Skin of body (tissue), 3 donors: ENCODE measurements at places on chromosomes 3 and 15.

- no peak for DNase-seq
These were observed 22.0 kb upstream of the GNB5 start for GRCh38 chr15:52213206-52213605.

GRCh38 chr15:82647835-82648256, 683 bp upstream of the CPEB1 start:
- no peak for DNase-seq

DNA sequence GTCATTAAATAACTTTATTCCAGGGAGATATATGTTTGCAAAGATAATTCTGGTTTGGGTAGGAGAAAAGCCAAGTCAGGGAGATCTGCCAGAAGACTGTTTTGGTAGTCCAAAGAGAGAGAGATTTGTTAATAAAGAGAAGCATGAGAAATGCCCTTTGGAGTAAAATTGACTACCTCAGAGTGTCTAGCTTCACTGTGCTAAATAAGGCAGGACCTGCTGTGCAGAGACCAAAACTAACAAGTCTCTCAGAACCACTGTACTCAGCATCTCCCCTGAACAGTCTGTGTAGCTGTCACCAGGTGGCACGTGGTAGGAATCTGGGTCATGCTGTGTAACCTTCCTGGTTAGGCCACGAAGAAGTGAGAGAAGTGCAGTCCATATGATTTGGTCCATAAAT, 31.6 kb upstream of the SLC35G2 start:
- no peak for DNase-seq

DNA sequence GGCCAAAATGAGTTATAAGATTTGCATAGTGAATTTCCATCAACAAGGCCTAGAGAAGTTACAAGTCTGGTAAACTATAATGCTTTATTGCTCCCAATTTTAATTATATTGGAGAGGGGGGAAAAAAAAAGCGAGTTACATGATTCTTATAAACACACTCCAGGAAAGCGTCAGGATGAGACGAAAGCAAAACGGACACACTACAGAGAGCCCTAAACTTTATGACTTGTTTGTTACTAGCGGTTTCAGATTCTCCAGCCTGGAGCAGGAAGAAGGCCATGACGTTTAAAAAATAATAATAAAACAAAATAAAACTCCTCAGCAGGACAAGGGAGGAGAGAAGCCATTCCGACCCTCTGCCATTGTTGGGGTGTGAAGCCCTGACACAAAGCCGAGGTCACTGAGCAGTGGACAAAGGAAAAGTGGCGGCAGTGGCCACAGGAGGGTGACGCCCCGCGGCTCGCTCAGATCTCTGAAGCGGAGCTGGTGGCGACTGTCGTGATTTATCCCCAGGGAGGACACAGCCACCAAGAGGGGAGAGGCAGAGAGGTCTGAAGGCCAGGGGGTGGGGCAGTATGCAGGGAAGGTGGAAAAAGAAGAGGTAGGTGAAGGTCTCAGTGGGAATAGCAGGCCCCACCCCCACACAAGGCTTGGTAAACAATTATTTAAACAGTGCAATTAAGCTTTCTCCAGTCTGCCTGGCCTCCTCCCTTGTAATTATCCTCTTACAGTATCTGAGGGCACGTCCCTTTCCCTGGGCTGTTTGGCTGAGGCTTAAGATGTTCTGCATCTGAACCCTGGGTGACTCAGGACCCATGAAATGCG, 45.3 kb downstream of the ADAMTS9 start:
- no peak for DNase-seq

- DNase-seq: no peak
These were observed 36.8 kb upstream of the TCAIM start for GRCh38 chr3:44301746-44302145.

DNA sequence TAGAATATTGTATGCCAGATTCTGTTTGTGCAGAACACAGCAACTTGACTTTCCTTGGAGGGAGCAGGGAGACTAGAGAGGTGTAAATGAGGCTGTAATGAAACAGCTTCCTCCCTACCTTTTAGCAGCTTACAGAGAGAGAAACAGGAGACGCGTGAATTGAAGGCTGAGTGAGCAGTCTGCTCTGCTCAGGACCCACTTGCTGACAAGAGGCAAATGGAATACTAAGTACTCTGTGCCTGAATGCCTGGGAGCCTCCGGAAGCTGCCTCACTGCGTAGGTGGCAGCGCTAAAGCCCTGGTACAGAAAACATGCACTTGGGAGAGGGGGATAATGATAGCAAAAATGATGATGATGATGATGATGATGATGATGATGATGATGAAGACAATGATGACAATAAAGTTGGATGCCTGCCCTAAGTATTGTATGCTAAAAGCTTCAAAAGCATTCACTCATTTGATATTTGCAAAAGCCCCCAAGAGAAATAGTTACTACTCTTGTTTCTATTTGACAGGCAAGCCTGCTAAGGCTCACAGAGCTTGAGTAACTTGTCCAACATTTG, 548.9 kb downstream of the NTRK3 start:
- no peak for DNase-seq

GRCh38 chr3:189232790-189233189, 61.0 kb downstream of the TPRG1 start:
- DNase-seq: peak; percentile 33

DNA sequence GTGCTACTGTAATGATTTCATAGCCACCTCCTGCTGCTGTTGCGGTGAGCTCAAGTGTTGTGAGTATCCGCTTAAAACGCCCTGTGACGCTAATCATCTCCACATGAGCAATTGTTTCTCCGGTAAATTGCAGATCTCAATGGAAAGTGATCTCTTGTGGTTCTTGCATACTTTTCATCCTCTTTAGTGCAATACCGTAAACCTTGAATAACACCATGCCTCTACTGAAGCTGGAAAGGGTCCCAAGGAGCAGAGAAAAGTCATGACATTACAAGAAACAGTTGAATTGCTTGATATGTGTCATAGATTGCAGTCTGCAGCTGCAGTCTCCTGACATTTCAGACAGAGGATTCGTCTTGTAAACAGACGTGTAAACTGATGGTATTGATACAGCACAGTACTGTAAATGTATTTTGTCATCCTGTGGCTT, 6.0 kb upstream of the CEMIP start:
- DNase-seq: no peak

DNA sequence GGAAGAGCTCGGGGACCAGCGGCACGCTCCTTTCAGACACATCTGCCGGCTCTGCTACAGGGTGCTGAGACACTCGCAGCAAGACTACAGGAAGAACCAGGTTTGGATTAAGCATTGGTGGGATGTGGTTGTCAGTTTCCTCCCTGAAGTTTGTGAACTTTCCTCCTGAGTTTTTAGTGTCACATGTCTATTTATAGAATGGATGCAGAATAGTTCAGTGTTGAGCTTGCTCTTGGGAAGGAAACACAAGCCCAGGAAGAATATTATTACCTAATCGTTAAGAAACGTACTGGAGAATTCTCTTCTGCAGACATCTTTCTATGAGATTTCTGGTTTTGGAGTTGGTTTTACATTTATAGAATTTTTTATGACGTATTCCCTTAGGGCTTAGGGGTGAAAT, 172.0 kb downstream of the ITPR1 start:
- no peak for DNase-seq

GRCh38 chr3:12560505-12561190, 3.8 kb downstream of the MKRN2 start:
- no peak for DNase-seq

DNA sequence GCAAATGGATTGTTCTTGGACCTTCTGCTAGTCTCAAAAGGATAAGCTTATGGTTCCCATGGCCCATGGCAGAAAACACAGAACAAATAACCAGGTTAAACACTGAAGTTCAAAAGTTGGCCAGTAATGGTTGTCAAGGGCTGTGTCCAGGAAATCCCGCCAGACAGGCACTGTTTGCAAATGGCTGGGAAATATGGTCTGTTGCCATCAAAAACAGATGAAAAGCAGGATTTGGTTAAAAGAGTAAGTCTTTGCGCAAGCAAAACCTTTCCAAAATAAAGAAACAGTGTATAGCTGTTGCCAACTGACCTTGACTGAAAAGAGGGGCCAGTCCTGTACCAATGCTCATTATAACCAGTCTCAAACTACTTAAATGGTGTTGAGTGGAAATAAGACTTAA, 58.6 kb downstream of the WWTR1 start:
- DNase-seq: no peak

GRCh38 chr3:134029734-134030378, at the start of gene SLCO2A1:
TSS of gene SLCO2A1 (minus strand) at chr3:134029925. CDS start at chr3:134029802, 123 bp downstream.
- no peak for DNase-seq

GRCh38 chr3:47340866-47341265, 40.0 kb upstream of the PTPN23 start:
- DNase-seq: no peak

- no peak for DNase-seq
These were observed 246.7 kb upstream of the CBLB start for GRCh38 chr3:106115557-106115956.

GRCh38 chr3:161096771-161097367, 8.3 kb downstream of the B3GALNT1 start:
- no peak for DNase-seq
